ENCODE measurements at places on chromosomes 16 and 17.

DNA sequence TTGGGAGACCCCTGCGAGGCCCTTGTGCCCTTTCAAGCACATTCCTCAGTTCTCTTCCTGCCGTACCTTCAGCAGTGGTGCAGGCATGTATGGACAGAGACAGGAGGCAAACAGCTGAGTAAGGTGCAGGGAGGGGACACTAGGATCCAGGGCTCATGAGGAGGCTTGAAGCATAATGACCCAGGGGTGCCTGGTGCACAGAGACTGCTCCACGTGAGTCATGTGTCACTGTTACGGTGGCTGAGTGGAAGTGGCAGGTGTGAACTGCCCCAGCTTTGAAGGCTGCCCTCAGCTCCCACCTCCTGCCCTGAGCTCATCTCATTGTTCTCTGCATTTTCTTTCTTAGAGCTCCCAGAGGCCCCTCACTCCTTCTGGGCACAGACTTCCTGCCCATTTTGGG lies 124.8 kb downstream of the NTN1 start:
- DNase-seq = no peak

- DNase-seq = no peak
Observed at GRCh38 chr16:29926711-29927052, 656 bp upstream of the KCTD13 start.

DNA sequence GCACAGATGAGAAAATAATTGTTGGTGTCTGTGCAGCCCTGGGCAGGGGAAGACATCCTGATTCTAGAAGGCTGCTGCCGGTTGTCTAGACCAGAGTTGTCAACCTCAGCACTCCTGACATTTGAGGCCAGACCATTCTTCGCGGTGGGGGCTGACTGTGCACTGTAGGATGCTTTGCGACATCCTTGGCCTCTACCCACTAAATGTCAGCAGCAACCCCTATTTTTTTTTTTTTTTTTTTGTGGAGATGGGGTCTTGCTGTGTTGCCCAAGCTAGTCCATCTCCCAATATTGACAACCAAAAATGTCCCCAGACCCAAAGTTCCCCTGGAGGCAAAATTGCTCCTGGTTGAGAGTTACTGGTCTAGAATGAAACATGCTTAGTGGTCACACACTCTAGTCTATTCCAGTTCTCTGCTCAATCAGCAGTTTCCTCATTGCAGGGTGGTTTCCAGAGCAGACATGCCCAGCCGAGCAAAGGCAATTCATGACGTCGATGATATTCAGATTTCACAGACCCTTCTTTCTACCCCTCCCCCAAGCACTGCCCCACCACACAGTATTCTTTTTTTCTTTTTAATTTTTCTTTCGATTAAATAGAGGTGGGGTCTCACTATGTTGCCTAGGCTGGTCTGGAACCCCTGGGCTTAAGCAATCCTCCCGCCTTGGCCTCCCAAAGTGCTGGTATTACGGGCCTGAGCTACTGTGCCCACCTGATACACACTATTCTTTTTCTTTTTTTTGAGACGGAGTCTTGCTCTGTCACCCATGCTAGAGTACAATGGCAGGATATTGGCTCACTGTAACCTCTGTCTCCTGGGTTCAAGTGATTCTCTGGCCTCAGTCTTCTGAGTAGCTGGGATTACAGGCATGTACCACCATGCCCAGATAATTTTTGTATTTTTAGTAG lies 9.0 kb downstream of the C17orf99 start:
- no peak for DNase-seq

- no peak for DNase-seq
Observed at GRCh38 chr16:31134625-31135534, 647 bp downstream of the PRSS8 start.

GRCh38 chr17:59152925-59153324 lies 2.1 kb downstream of the SKA2 start:
- no peak for DNase-seq

Measured in AG04449 (cell line).